SK-N-MC (cell line): ENCODE measurements at places on chromosomes 1 and 21.

GRCh38 chr1:110177775-110178174, 27.5 kb downstream of the SLC6A17 start:
- no peak for DNase-seq

GRCh38 chr1:70205071-70205433, 327 bp downstream of the LRRC40 start:
- DNase-seq: no peak

- DNase-seq: no peak
Measured at GRCh38 chr1:230758709-230759368, 11.7 kb downstream of the CAPN9 start.

DNA sequence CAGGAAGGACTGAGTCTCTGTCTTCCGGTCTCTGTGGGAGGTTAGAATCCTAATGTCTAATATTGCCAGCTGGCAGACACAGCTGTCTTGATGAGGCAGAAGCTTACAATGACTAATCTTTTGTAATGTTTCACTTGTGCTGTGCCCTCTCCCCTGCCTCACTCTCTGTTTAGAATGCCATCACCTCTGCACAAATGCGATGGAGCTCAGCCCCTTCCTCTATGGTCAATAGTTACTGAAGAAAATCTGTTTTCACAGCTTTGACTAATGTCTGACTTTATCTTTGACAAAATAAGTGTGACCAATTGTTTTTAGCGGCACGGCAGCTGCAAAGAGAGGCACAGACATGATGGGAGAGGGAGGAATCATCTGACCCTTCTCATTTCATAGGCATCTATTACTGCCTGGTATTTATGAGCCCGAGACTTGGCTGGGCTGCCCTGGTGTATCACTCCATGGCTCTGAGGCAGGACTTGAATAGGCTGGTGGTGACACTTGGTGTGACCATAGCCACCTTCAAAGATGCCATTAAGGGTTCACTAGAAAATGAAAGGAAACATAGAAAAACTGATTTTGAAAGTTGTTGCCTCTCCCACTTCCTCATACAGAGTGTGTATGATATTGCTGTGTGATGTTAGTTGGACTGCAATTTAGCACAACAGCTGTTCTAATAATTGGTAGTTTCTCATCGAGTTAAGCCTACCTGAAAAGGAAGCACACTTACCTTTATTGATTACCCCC, 163.2 kb upstream of the NBPF11 start:
- no peak for DNase-seq

GRCh38 chr1:32208891-32209328, at the start of gene DCDC2B:
Gene DCDC2B (plus strand): TSS chr1:32209089. CDS start chr1:32209094, 5 bp downstream.
- no peak for DNase-seq

DNA sequence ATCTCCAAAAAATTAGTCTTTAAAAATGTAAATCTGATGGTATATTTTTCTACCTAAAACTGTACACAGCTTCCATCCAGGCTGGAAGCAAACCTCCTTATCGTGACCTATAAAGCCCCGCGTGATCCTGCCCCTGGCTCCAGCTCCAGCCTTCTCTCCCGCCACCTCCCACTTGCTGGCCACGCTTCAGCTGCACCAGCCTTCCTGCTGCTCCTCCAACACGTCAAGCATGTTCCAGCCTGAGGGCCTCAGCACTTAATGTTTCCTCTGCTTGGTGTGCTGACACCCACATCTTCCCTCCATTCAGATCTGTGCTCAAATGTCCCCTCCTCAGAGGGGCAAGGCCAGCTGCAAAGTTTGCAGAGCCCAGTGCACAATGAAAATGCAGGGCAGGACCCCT, 123.5 kb upstream of the MAGI3 start:
- no peak for DNase-seq

DNA sequence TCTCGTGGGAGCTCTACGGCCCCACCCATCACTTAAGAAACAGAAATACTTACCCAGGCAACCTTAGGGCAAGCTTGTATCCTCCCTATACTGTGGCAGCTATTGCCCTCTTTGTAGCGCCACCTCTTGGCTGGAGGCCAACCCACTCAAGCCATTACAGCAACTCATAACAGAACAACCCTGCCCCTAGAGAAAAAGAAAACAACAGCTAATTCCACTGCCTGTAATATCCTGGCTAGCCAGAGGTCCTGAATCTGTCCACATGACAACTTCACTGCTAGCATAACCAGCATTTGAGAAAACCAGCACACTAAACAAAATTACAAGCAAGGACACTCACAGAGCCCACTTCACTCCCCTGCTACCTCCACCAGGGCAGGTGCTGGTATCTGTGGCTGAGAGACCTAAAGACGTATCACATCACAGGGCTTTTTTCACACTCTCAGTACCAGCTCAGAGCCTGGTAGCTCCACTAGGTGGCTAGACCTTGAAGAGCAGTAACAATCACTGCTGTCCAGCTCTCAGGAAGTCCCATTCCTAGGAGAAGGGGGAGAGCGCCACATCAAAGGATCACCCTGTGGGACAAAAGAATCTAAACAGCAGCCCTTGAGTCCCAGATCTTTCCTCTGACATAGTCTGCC, 14.5 kb upstream of the MX1 start:
- no peak for DNase-seq

- DNase-seq: no peak
Measured at GRCh38 chr1:109261006-109261405, 11.7 kb downstream of the CELSR2 start.

GRCh38 chr1:169894424-169895145, 889 bp upstream of the SCYL3 start:
- DNase-seq: no peak

DNA sequence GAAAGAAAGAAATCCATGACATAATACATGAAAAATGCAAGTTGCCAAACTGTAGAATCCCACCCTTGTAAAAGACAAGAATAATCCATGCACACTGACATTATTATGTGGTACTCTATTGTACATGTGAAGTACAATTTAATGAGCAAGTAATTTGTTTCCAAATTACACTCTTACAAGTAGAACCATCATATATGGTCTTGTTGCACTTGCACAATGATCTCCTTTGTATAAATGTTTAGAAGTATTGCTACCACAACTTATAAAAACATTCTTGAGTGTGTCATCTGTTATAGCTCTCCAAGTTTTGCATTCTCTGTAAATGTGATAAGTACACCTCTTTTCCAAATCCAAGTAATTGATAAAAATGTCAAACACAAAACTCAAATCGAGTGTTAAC, 29.1 kb upstream of the ZNF281 start:
- no peak for DNase-seq

GRCh38 chr1:209927466-209927865, 10.6 kb upstream of the SYT14 start:
- no peak for DNase-seq

DNA sequence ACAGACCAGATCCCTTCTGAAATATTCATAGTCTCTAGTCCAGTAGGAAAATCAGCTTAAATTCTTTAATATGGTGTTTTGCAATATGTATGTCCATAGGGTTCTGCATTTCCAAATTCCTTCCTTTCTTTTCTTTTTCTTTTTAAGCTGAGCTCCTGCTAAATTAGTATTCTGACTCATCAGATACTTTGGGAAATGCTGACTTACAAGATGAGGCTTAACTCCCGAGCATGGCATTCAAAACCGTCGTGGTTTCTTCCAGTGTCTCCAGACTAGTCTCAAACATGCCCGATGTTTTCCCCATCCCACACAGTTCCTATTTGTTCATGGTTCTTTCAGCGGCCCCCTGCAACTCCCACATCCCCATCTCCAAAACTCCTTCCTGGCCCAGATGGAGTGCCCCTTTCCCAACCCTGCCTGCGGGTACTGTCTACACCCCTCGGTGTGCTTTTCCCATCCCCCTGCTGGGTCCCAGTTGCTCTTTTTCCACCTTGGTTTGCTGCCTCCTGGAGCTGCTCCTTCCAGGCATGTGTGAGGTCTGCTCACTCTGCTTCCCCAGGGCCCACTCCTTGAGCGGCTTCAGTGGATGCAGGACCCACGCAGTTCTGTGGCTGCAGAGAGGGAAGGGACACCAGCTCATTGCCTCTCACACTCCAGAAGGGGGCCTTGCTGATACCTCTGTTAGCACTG, 19.5 kb upstream of the ETV3 start:
- DNase-seq: no peak

GRCh38 chr1:244029124-244029523, 22.0 kb upstream of the ZBTB18 start:
- no peak for DNase-seq

DNA sequence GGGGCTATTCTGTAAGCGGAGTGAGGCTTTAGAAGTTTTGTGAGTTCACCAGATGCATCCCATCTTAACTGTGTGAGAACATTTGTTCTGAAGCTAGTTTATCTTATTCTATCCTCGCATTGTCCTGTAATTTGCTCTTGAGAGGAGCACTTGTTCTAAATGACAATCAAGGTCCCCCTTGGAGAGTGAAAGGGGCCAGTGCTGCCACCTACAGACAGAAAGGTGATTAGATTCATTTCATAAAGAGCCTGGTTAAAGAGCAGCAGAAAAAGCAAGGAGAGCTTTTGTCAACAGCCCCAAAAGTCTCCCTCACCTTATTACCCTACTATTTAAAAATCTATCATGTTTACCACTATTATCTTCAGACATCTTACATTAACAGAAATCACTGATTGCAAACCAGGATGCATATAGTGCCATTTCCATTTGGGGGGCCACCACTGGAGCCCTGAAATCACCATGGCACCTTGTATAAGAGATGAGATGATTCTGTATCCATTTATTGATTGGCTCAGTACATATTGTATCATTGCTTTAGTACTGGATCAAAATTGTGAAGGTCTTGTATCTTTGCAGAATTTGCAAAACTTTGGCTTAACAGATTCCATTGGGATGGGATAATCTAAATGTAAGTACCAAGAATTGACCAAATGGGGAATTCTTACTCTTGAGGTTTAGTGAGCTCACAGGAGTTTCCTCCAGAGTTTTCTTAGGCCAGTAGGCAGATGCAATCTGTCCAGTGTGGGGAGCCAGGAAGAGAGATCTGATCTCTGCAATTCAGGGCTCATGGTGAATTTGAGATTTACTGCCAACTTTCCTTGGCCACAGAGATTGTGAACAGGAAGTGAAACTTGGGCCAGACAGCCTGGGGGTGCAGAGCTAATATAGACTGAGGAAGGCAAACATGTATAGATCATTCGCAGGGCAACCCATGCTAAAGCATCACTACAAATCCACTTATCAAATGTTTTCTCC, 64.3 kb upstream of the TRABD2B start:
- DNase-seq: peak; percentile 22

DNA sequence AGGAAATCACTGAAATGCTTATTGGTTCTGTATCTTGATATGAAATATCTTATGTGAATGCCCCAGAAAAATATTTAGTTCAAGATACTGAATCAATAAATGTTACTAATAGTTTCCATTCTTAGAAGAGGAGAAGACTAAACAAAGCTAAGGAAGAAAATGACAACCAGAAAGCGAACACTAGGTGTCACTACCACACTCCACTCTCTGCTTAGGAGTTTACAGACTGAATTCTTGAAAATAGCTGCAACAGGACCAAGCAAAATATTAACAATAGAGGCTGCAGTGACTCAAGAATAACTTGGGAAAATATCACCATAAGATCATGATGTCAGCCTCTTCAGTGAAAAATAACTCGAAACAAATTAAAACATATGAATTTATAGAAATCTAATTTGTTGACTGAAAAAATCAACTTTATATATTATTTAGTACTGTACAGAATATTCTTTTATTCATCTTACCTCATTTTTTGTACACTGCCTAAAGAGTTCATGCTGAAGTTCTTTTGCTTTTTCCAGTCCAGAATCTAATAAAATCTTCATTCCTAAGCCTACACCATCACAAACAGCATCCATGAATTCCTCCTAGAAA, 61.6 kb downstream of the KIF14 start:
- peak; percentile 24 for DNase-seq

DNA sequence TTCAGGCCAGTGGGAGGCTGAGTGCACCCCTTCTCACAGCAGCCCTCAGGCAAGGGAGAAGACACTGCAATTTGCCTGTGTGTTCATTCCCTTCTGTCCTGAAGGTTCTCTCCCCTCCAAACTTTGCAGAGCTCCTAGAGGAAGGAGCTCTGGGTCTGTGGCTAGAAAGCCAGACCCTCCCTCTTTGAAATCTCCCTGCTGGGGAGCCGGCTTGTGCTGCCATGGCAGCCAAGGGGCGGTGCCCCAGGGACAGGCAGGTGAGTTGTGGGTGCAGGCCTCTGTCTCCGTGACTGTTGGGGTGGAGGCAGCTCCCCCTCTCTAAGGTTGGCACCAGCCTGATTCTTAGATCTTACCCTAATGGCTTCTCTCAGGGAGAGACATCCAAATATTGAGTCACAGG, 53.0 kb downstream of the OLFML2B start:
- DNase-seq: no peak

DNA sequence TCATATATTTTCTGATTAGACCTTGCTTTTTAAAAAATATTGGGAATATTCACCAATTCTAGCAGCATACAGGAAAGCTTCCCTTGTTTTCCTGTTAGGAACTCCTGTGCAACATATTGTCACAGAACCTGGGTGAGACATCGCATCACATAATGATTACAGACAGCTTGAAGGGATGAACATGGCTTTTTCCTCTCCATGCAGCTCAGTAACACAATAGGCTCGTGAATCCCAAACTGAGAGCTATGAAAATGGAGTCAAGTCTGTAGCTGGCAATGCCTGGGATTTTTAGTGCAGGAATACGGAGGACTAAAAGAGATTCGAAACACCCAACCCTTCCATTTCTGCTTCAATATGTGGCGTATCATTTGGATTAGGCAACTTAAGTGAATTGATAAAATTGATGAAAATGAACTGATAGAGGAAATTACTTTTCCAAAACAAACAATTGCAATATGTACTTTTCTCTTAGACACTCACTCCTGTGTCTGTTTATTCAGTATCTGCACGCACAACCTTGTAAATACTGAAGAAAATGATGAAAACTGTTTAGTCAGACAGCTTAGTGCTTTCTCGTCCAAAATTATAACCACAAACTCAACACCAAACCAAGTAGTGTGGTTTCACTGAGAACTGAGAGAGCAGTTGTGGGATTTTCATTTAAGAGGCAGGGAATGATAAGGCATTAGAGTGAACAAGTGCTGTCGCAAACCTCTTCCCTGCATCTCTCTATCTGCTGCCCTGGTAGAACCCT, 250.4 kb downstream of the PTBP2 start:
- no peak for DNase-seq

GRCh38 chr1:57423135-57423655, 665 bp downstream of the DAB1 start:
- DNase-seq: no peak

DNA sequence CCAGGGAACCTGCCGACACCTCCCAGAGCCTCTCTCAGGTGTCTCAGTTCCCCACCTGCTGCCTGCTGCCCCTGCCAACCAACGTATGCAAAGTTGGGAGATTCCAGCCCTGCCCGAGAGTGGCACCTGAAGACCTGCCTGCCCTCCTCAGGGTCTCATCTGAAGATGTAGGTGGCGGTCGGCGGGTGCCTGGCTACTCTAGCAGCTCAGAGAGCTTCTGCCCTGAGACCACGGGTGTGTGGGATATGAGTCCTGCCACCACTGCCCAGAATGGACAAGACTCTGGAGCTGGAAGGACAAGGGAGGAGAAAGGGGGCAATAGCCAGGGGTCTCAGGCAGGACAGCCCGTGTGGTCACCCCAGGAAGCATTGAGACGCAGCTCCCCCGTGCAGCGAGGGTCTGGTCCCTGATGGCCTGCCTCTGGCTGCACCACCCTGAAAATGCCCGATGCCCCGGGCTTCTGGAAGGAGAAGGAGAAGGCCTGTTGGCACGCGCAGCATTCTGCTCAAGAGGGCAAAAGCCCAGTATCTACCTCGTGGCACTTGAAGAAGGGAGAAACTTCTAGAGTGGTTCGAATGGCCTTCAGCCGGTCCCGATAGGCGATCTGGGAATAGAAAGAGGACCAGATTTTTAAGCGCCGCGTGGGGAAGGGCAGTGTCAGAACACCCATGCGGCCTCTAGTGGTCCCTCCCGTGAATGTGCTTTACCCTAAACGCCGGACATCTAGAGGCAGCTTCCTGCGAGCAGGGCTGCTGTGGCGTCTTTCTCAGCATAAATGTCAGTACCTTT, 88.8 kb downstream of the STUM start:
- DNase-seq: no peak
